Heart left ventricle (tissue), 16 donors: ENCODE measurements at places on chromosomes 13 and 19. TPM values are rescaled to one million over a fixed set of nuclear protein-coding genes. Genes with fewer than 3 reads are reported as not detected.

TMPRSS9 gene
- total RNA-seq: not detected

BRCA2 gene
- 1.6 TPM for total RNA-seq

SOHLH2 gene
- not detected for total RNA-seq

MEIS3 gene
- 2.2 TPM for total RNA-seq

GARIN5A gene
- total RNA-seq: 0.79 TPM

- peaks cover 18% of the 10 kb centered on the region for H3K4me1 ChIP-seq
- DNase-seq: no peak
- no peaks in the 10 kb centered on the region for H3K36me3 ChIP-seq
- H3K27me3 ChIP-seq: no peaks in the 10 kb centered on the region
- H3K4me3 ChIP-seq: peak overlapping the region; percentile 78
Measured at GRCh38 chr19:18292462-18292809, 11.0 kb upstream of the JUND start.

DNA sequence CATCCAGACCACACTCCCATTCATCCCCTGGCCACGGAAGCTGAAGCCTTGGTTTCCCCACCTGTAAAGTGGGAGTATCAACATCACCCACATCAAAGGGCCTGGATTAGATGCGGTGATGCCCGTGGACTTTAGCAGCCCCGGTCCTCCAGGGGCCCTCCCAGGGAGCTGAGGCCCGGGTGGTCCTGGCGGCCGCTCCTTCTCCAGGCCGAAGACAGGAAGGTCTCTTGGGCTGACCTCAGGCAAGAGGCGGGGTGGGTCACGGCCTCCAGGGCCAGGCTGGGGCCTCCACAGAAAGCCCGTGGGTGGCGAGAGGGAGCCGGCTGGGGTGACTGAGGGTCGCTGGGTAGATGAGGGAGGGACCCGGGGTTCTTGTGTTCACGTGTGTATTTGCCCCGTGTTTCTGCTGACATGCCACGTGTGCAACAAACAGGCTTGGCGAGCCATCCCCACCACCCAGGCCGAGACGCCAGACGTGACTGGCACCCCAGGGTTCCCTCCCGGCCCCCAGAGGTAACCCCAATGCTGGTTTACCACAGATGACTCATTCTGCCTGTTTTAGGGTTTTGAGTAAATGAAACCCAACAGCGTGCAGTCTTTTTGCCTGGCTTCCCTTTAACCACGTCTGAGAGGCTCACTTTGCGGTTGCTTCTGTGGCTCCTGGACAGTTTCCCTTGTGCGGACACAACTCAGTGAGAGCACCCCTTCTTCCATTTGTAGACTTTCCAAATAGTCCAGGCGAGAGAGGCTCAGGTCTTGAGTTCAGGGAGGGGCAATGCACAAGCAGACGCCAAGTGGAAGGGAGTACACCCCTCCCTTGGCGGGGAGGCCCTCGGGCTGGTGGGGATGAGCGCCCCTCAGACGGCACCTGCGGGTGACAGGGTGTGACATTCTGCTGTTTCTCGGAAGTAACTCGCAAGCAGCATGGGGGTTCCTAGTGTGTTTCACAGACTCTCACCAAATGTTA is 42.9 kb downstream of the C13orf46 start:
- no peak overlapping the region for H3K4me3 ChIP-seq
- no peaks in the 10 kb centered on the region for H3K36me3 ChIP-seq
- peak; percentile 51 for DNase-seq
- H3K27me3 ChIP-seq: no peaks in the 10 kb centered on the region
- peaks cover 47% of the 10 kb centered on the region for H3K4me1 ChIP-seq

- no peak overlapping the region for H3K27ac ChIP-seq
- peaks cover 12% of the 10 kb centered on the region for H3K4me1 ChIP-seq
- H3K4me3 ChIP-seq: no peak overlapping the region
Measured at GRCh38 chr19:33199441-33200265, 5.5 kb downstream of the LRP3 start.

DNA sequence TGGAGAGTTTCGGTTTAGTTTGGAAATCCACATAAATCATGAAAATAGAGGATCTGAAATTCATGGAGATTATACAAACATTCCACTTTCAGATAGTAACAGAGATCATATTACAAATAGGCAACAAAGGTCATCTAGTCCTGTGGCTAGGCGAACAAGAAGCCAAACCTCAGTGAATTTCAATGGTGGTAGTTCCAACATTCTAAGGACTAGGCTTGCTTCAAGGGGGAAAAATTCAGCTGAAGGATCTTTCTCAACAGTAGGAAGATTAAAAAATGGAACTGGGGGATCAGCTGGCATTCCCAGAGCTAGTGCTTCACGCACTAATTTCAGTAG is 47.0 kb downstream of the FOXO1 start:
- H3K4me1 ChIP-seq: peaks cover 11% of the 10 kb centered on the region
- no peak overlapping the region for H3K4me3 ChIP-seq
- no peak for DNase-seq
- H3K27me3 ChIP-seq: no peaks in the 10 kb centered on the region
- H3K27ac ChIP-seq: no peak overlapping the region
- H3K36me3 ChIP-seq: no peaks in the 10 kb centered on the region

GRCh38 chr19:18898607-18899408 is 2.9 kb upstream of the CERS1 start:
- H3K4me1 ChIP-seq: peaks cover 17% of the 10 kb centered on the region
- H3K27ac ChIP-seq: no peak overlapping the region
- no peak for DNase-seq
- peaks cover 24% of the 10 kb centered on the region for H3K27me3 ChIP-seq
- no peak overlapping the region for H3K4me3 ChIP-seq

DNA sequence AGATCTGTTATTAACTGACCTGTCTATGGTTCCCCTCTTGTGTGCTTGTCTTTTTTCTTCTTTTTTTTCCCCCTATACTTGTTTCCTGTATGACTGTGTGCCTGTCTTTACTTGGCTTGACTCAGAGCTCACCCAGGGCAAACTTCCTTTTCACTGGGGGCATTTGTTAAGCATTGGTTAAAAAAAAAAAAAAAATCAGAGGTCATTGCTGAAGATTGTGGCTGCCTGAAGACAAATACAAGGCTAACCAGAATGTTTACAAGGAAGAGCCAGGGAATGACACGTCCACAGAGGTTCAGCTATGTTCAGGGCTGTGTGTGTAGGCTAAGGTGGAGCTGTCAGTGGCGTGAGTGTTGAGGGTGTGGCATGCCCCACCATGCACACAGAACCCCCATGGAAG is 47.1 kb downstream of the LNX2 start:
- no peak overlapping the region for H3K4me3 ChIP-seq
- H3K27me3 ChIP-seq: no peaks in the 10 kb centered on the region
- no peak overlapping the region for H3K27ac ChIP-seq
- peaks cover 11% of the 10 kb centered on the region for H3K36me3 ChIP-seq

GRCh38 chr13:48411841-48412531 is 927 bp downstream of the LPAR6 start:
- no peaks in the 10 kb centered on the region for H3K36me3 ChIP-seq
- H3K27ac ChIP-seq: peak overlapping the region; percentile 67
- peak; percentile 18 for DNase-seq
- peaks cover 6% of the 10 kb centered on the region for H3K4me1 ChIP-seq

DNA sequence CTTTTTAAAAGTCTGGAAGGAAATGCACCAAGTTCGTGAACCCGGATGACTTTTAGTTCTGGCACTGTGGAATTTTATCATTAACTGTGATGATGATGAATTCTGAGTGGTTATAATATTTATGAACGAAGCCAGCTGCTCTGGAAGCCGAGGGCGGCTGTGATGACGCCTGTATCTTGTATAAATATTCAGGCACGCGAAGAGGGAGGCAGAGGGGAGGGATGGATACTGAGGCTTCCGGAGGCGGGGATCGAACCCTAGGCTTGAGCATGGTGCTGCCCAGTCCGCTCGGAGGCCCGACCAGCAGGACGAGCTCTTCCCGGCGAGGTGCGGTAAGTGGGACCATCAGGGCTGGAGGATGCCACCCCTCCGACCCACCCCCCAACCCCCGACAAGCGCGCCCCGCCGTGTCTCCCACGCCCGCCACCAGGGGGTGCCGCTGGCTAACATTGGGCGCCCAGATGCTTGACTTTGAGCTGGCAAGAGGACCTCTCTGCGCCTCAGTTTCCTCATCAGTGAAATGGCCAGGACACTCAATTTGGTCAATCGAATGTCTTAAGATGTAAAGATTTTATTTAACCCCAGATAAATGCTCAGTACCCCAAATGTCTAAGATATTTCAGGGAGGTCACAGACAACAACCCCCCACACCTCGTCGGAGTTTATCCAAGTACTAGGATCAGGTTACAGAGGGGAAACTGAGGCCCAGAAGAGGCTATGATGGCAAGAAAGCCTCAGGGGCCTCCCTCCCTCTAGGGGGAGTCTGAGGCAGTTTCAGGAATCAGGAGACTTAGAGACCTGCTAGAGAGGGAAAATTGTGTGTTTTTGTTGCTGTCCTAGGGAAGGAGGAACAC is 4.5 kb upstream of the RAB3A start:
- DNase-seq: no peak
- H3K27me3 ChIP-seq: no peaks in the 10 kb centered on the region
- no peak overlapping the region for H3K4me3 ChIP-seq
- H3K4me1 ChIP-seq: peaks cover 15% of the 10 kb centered on the region

DNA sequence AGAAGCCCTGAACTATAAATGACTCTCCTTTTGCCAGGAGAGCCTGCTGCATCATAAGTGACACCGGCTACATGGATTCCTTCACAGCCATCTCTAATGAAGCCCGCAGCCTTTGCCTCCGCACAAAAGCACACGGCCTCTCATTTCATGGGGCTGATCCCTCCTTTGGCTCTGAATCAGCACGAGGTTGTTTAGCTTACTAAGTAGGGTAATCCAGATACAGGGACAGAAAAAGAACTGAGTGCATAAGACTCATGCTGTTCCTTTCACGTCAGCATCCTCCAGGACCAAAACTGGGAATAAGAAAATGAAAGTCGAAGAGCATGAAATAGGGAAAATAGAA is 136.3 kb downstream of the DCT start:
- H3K27ac ChIP-seq: peak overlapping the region; percentile 73
- no peak overlapping the region for H3K4me3 ChIP-seq
- H3K36me3 ChIP-seq: no peaks in the 10 kb centered on the region
- no peaks in the 10 kb centered on the region for H3K4me1 ChIP-seq
- no peak for DNase-seq

DNA sequence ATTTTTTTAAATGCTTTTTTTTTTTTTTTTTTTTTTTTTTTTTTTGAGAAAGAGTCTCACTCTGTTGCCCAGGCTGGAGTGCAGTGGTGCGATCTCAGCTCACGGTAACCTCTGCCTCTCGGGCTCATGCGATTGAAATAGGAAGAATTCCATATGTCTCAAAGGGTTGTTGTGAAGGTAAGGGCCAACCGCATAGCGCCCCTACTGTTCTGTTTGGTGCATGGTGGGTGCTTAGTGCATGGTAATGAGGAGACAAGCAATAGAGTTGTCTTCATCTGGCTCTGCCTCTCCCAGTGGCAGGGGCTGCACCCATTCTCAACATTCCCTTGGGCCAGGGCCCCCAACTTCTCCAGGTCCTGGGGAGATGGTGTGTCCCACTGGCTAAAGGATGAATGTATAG is 68.7 kb downstream of the RASL11A start:
- no peaks in the 10 kb centered on the region for H3K36me3 ChIP-seq
- H3K4me1 ChIP-seq: no peaks in the 10 kb centered on the region
- DNase-seq: no peak
- no peak overlapping the region for H3K4me3 ChIP-seq
- H3K27me3 ChIP-seq: no peaks in the 10 kb centered on the region
- H3K27ac ChIP-seq: no peak overlapping the region

DNA sequence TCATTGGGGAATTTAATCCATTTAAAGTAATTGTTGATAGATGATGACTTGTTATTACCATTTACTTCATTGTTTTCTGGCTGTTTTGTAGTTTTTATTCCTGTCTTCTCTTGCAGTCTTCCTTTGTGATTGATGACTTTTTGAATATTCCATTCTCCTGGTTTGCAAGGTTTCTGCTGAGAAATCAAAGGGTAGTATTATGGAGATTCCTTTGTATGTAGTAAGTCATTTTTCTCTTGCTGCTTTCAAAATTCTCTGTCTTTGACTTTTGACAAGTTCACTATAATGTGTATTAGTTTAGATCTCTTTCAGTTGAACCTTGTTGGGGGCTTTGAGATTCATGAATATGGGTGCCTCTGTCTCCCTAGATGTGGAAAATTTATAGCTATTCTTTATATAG is 6.0 kb downstream of the ZNF559 start:
- H3K27me3 ChIP-seq: no peaks in the 10 kb centered on the region
- no peak overlapping the region for H3K27ac ChIP-seq
- no peak for DNase-seq
- peaks cover 1% of the 10 kb centered on the region for H3K4me1 ChIP-seq
- H3K36me3 ChIP-seq: peaks cover 26% of the 10 kb centered on the region
- H3K4me3 ChIP-seq: no peak overlapping the region

DNA sequence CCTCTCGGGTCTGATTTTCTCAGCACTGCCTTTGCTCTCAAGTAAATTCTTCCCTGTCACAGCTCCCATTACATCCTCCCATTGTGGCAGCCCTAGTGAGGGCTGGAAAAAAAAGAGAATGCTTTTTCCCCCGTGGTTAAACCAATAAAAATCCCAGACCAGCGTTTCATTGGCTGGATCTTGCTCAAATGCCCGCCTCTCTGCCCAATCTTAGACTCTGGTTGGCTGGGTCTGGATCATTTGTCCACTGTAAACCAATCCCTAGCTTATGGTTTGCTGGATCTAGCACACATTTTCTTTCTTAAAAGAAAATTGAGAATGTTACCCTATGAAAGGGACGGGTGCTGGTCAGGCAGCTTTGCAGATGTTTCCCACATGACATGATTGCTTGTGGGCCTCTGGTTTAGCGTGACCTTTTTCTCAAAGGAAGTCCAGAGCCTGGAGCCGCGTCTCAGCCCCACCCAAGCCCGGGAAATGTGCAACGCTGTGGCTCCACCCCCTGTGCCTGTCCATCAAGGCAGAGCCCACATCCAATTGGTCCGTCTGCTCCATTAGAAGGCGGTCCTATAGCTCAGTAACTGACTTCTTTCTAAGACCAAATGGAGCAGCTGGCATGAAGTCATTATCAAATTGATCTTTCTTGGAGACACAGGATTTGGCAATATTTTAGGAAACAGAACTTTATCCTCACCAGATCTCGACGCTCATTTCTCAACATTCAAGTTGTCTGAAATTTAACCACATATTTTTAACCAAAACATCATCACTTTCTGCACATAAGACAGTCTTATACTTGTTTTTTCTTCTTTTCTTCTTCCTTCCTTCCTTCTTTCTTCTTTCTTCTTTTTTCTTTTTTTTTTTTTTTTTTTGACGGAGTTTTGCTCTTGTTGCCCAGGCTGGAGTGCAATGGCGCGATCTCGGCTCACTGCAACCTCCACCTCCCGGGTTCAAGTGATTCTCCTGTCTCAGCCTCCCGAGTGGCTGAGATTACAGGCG is 2.6 kb upstream of the MCEMP1 start:
- DNase-seq: peak; percentile 61
- H3K4me3 ChIP-seq: no peak overlapping the region
- H3K27me3 ChIP-seq: peaks cover 44% of the 10 kb centered on the region
- no peak overlapping the region for H3K27ac ChIP-seq
